ENCODE measurements at places on chromosomes 5 and 9. TPM values are rescaled to one million over a fixed set of nuclear protein-coding genes. Genes with fewer than 3 reads are reported as not detected.

TMC1 gene
- not detected for total RNA-seq

KLHL9 gene
- 26.0 TPM for total RNA-seq

ANXA2R gene
- total RNA-seq = 50.3 TPM

BARHL1 gene
- total RNA-seq = not detected

SPINK6 gene
- not detected for total RNA-seq

OCLN gene
- total RNA-seq = 1.1 TPM

TAL2 gene
- total RNA-seq = not detected

DBH gene
- 0.78 TPM for total RNA-seq

FOXD4L6 gene
- total RNA-seq = not detected

Measured in T-cell (primary cell).